ENCODE measurements at places on chromosomes 7 and 10.

GRCh38 chr10:132638130-132638515 lies 100.5 kb downstream of the INPP5A start:
- DNase-seq: no peak

- no peak for DNase-seq
These were observed 80.2 kb downstream of the RBM20 start for GRCh38 chr10:110724116-110724921.

GRCh38 chr7:50724526-50725520 lies 57.9 kb downstream of the GRB10 start:
- no peak for DNase-seq

DNA sequence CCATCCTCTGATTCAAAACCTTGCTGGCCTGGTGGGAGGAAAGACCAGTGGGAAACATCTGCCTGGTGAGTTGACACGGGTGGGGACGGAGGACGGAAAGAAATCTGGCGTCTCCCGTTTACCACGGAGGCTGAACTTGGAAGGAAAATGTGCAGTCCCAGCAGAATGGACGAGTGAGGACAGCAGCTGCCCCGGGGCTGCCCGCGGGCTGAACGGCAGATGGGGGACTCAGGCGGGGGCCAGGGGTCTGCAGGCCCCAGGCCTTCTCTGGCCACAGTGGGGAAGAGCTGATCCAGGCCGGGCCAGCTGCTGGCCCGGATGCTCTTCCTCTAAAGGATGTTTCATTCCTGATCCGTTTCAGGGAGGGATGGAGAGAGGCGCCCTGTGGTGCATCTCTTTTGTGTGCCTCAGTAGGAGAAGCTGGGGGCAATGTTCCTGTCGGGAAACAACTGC lies 147.5 kb upstream of the CHST15 start:
- DNase-seq: no peak

DNA sequence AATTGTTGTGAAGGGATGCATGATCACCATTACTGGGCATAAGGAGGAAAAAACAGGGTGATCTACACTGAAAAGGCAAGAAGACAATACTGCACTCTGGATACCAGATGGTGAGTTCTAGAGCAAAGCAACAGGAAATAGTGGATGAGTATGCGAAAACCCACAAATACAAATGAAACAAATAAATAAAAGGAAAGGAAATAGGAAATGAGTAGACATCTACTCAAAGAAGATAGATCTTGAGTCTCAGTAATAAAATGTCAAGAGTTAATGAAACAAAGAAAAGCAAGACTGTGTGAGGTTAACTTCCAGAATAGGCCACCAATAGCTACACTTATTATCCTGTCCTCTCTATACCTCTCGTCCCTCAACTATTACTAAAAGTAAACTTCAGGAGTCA lies 11.7 kb downstream of the ORC5 start:
- DNase-seq: peak; percentile 2
